ENCODE measurements at places on chromosomes 1 and 21. TPM values are rescaled to one million over a fixed set of nuclear protein-coding genes. Genes with fewer than 3 reads are reported as not detected.

DNA sequence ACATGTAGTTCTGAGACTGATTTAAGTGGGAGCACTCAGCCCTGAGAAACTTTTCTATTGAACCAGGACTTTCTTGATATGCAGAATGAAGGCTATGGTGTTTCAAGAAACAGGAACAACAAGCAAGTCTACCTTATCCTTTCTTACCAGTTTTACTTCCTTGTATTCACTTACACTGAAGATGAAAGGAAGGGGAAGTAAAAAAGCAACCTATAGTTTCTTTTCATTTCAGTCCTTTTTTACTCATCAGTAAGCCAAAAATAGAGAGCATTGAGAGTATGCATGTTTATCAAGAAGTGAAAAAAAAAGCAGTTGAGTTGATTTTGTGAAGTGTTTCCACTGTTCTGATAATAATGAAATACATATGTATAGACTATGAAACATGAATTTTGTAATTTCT, 1010.3 kb downstream of the AMY1C start:
- no peak for DNase-seq

- DNase-seq: no peak
Observed at GRCh38 chr1:235710687-235711086, 61.1 kb upstream of the GNG4 start.

DNA sequence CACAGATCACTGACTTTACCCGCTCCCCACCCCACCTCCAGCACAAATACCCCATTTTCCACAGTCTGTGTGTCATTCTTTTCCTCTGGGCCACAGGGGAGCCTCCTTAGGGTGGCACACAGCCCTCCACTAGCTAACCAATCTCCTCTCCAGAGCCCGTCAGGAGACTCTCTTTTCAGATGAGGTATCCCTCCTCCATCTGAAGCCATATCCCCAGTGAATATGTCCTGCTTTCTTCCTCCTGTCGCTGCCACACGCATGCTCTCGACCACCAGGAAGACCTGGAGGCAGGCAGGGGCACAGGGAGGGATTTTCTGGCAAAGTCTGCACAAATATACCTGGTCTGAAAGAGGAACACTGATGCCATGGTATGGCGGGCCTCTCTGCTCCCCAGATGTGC, 635 bp downstream of the ZNF648 start:
- DNase-seq: no peak

CBR3 gene
- total RNA-seq: 2.2 TPM

IBA57 gene
- 16.9 TPM for total RNA-seq

All from colonic mucosa (tissue), 4 donors.